Calu3 (cell line): ENCODE measurements at places on chromosomes 7 and 10. TPM values are rescaled to one million over a fixed set of nuclear protein-coding genes. Genes with fewer than 3 reads are reported as not detected.

GRCh38 chr10:124019886-124020797 is 73.3 kb downstream of the CHST15 start:
- DNase-seq, result no peak

DNA sequence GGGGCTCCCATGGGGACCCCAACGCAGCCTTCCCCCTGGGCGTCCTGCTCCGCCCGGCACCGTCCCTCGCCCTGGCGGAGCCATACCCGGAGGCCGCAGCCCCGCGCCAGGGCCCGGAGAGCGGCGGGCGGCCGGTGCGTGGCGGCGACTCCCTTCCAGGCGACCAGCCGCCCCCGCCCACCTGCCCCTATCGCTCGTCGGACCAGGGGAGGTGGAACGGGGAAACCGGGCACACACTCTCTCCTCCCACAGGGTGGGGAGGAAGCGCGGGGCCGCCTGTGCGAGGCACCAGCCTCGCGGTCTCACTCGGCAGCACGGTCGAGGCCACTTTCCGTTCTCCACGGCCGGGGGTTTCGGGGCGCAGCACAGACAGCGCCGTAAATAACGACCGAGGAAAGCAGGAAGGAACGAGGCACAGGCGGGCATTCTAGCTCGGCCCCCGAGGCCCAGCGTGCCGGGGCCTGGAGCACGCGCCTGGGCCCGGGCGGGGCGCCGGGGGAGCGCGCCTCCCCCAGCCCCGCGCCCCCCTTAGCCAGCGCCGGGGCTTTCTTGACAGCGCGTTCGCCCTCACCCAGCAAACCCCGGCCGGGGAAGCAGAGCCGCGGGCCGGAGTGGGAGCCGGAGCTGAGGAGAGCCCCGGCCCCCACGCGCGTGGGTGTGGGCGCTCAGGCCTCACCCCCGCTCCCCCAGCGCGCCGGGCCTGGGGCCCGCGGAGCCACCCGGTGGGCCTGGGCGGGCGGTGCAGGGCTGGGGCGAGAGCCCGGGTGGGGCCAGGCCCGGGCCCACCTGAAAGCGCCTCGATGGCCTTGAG is 936 bp downstream of the IGF2BP3 start:
- DNase-seq, result peak; percentile 50

The PODXL gene
- 15.5 and 24.7 TPM in 2 replicates for total RNA-seq

DNA sequence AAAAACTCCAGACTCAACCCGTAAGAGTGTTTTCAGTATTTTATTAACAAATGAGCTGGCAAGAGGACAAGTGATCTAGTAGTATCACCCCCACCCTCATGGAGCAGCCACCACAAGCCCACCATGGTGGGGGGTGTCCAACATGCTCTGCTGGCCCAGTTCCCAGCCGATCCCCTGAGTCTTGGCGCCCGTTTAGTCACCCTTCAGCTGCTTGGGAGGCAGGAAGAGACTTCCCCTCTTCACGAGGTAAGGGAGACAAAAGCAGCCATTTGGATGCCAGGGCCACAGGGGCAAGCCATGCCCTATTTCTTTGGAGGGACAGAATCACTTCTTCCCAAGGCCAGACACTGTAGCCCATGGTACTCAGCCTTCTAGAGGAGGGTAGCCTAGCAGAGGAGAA is 54.1 kb downstream of the NOD1 start:
- no peak for DNase-seq

GRCh38 chr7:84331616-84332015 is 137.0 kb upstream of the SEMA3A start:
- no peak for DNase-seq
